Smooth muscle cell of the brain vasculature (primary cell): ENCODE measurements at places on chromosomes 12 and 14.

DNA sequence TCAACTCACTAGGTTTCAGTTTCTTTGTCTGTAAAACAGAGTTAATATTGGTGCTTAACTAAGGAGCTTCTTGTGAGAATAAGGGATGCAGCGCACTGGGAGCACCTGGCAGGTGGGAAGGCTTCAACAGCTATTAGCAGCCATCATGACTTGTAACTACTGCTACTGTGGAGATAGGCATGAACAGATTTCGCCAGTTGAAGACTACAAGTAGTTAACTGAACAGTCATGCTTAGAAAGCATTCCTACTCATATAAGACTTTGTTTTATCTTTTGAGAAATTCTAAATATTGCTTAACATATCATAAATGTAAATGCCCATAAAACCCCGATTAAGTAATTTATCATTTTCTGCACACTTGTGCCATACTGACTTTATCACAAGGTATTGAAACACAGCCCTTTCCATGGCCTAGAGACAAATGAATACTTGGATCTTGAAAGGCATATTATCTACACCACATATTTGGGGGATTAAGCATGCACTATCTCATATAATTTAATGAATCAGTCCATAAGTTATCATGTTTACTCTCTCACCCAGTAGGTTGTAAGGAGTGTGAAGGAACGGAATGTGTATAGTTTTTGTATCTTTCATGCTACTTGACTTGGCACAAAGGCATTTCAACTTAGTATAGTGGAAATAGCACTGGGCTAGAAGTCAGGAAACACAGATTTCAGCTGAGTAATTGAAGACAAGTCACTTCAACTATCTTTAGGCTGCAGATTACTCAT, 16.1 kb downstream of the NTN4 start:
- no peak for DNase-seq

DNA sequence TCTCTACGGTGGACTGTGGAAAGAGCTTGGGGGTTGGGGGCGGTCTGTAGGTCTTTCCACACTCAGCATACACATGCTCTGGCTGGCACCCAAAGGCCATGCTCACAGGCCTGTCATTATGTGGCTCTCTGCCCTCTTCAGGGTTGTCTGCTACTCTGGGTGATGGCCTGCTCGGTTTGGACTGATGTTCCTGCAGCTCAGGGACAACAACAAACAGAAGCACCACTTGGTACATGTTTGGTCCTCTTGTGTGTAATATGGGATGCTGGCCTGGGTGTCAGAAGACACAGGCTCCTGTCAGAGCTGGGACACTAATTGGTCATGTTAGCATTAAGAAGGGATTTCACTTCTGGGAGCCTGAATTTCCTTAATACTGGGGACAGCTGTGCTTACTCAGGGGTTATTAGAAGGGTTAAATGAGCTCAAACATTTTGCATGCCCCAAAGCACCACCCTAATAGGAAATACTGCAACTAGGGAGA, 32.7 kb upstream of the SELPLG start:
- DNase-seq = no peak

GRCh38 chr14:79413734-79414428, 797.4 kb downstream of the DIO2 start:
- no peak for DNase-seq

- DNase-seq = no peak
Measured at GRCh38 chr12:19120795-19121194, 8.7 kb upstream of the PLEKHA5 start.

DNA sequence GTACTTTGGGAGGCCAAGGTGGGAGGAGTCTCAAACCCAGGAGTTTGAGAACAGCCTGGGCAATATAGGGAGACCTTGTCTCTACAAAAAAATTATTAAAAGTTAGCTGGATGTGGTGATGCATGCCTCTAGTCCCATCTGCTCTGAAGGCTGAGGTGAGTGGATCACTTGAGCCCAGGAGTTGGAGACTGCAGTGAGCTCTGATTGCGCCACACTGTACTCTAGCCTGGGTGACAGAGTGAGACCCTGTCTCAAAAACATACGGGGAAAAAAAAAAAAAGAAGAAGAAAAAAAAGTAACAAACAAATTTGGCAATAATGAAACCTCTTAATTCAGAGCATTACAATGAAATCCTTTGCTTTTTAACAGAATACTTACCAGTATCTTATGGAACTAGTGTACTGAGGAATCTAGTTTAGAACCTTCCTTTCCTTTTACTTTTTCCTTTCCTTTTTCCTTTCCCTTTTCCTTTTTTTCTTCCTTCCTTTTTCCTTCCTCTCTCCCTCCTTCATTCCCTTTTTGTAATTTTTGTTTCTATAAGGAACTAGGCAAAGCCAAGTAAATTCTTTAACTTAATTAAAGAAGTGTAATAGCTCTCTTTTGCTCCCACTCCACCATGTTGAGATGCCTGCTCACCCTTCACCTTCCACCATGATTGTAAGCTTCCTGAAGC, 12.2 kb upstream of the CNOT2 start:
- no peak for DNase-seq
